ENCODE measurements at places on chromosomes 3 and 15. TPM values are rescaled to one million over a fixed set of nuclear protein-coding genes. Genes with fewer than 3 reads are reported as not detected.

AGTR1 gene
- total RNA-seq = 7.4 TPM

FAH gene
- total RNA-seq = 56.4 TPM

BUB1B gene
- total RNA-seq = 4.6 TPM

ANKDD1A gene
- total RNA-seq = 6.3 TPM

FGD5 gene
- 25.4 TPM for total RNA-seq

ACKR2 gene
- 7.9 TPM for total RNA-seq

SOX14 gene
- total RNA-seq = not detected

DNA sequence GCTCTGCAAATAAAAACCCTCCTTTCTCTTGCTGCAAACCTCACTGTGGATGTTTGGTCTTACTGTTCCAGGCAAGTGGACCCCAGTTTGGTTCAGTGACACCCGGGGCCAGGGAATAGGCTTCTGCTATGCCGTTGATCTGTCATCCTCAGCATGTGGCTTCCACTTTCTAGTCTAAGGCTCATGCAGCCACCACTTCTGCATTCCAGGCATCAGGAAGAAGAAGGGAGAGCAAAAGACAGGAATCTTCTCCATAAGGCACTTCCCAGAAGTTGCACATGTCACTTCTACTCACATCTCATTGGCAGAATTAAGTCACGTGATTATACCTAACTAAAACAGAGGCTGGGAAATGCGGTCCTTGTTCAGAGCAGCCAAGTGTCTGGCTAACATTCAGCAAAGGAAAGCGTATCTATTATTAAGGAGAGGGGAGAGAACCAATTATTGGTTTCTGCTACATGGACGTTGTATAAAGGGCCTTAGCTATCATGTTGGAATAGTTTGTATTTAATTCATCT, 173.6 kb upstream of the PFN2 start:
- H3K27me3 ChIP-seq = no peaks in the 10 kb centered on the region
- no peaks in the 10 kb centered on the region for H3K4me1 ChIP-seq
- H3K36me3 ChIP-seq = no peaks in the 10 kb centered on the region
- H3K27ac ChIP-seq = no peak overlapping the region
- H3K4me3 ChIP-seq = no peak overlapping the region

- no peaks in the 10 kb centered on the region for H3K27me3 ChIP-seq
- H3K27ac ChIP-seq = no peak overlapping the region
- no peak overlapping the region for H3K4me3 ChIP-seq
Observed at GRCh38 chr3:47540281-47540680, 26.8 kb upstream of the ELP6 start.

GRCh38 chr3:144055604-144056003, 84.0 kb downstream of the DIPK2A start:
- H3K36me3 ChIP-seq = no peaks in the 10 kb centered on the region
- no peak for DNase-seq
- H3K4me3 ChIP-seq = no peak overlapping the region
- no peak overlapping the region for H3K27ac ChIP-seq
- H3K4me1 ChIP-seq = no peaks in the 10 kb centered on the region

- DNase-seq = no peak
- peak overlapping the region; percentile 28 for H3K27ac ChIP-seq
- H3K36me3 ChIP-seq = no peaks in the 10 kb centered on the region
- H3K4me3 ChIP-seq = no peak overlapping the region
- H3K4me1 ChIP-seq = no peaks in the 10 kb centered on the region
Observed at GRCh38 chr3:124812291-124813265, 74.6 kb downstream of the ITGB5 start.

DNA sequence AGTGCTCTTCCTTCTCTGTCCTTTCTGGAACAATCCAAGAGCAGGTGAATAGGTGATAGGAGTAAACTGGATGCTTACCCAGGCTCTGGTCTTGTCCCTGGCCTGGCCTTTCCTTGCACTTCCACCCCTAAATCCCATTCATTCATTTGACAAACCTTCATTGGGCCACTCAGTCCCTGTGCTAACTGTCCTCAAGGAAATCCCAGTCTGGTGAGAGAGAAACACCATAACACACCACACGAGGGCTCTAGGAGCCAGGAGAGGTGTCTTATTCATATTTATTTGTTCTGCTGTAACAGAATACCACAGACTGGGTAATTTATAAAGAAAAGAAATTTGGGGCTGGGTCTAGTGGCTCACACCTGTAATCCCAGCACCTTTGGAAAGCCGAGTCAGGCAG, 22.8 kb downstream of the EFCC1 start:
- peaks cover 45% of the 10 kb centered on the region for H3K4me1 ChIP-seq
- H3K27me3 ChIP-seq = no peaks in the 10 kb centered on the region
- no peaks in the 10 kb centered on the region for H3K36me3 ChIP-seq
- no peak for DNase-seq
- H3K4me3 ChIP-seq = no peak overlapping the region
- no peak overlapping the region for H3K27ac ChIP-seq

GRCh38 chr15:23801881-23802280, 114.8 kb upstream of the NDN start:
- H3K27ac ChIP-seq = no peak overlapping the region

- H3K4me1 ChIP-seq = no peaks in the 10 kb centered on the region
- H3K27ac ChIP-seq = no peak overlapping the region
- no peaks in the 10 kb centered on the region for H3K36me3 ChIP-seq
Observed at GRCh38 chr3:156183396-156183795, 63.0 kb downstream of the KCNAB1 start.

DNA sequence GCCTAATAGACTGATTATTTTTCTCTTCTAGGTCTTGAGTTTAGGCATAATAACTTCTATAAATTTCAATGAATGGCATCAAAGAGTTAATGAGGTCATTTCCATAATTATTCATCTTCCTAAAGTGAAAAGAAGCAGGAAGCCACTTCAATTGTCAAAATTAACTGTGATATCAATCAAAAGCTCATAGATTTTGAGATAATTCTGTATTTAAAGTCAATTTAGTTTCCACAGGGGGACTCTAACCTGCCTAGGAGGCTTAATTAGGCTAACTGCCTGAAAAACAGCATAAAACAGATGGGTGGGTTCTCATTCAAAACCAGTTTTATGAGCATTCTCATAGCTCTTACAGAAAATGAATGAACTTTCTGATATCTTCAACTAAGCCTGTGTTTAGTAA, 177.8 kb downstream of the OTOL1 start:
- no peaks in the 10 kb centered on the region for H3K36me3 ChIP-seq
- no peaks in the 10 kb centered on the region for H3K27me3 ChIP-seq
- no peak for DNase-seq
- no peak overlapping the region for H3K4me3 ChIP-seq
- H3K4me1 ChIP-seq = no peaks in the 10 kb centered on the region

- H3K27ac ChIP-seq = peak overlapping the region; percentile 39
- peaks cover 21% of the 10 kb centered on the region for H3K4me1 ChIP-seq
- peak; percentile 8 for DNase-seq
- no peak overlapping the region for H3K4me3 ChIP-seq
- no peaks in the 10 kb centered on the region for H3K27me3 ChIP-seq
Observed at GRCh38 chr15:90075420-90076289, 26.6 kb downstream of the IDH2 start.

- H3K4me3 ChIP-seq = no peak overlapping the region
- H3K27me3 ChIP-seq = no peaks in the 10 kb centered on the region
- no peaks in the 10 kb centered on the region for H3K4me1 ChIP-seq
- H3K36me3 ChIP-seq = no peaks in the 10 kb centered on the region
- no peak for DNase-seq
Observed at GRCh38 chr3:111594205-111594604, 941 bp downstream of the ZBED2 start.

DNA sequence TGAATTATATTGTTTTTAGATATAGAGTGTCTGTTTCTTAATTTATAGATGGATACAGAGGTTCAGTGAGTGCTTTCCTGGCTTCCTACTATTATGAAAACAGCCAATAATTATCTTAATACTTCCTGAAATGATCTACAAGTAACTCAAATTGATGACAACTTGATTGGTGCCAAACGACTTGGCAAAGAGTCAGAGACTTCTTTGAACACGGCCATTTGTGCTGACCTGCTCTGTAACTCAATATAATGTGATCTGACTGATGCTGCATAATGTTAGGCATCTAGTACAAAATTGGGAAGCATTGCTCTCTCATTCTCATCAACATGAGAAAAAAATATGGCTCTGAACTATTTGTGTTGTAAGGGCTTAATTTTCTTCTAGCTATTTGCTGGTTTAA, 193.9 kb downstream of the DIPK2A start:
- no peaks in the 10 kb centered on the region for H3K36me3 ChIP-seq
- no peak for DNase-seq
- no peaks in the 10 kb centered on the region for H3K4me1 ChIP-seq
- no peaks in the 10 kb centered on the region for H3K27me3 ChIP-seq

- no peaks in the 10 kb centered on the region for H3K36me3 ChIP-seq
- H3K27me3 ChIP-seq = no peaks in the 10 kb centered on the region
- no peak for DNase-seq
- H3K4me1 ChIP-seq = no peaks in the 10 kb centered on the region
Observed at GRCh38 chr3:127206154-127206553, 13.2 kb downstream of the PRR23E start.

DNA sequence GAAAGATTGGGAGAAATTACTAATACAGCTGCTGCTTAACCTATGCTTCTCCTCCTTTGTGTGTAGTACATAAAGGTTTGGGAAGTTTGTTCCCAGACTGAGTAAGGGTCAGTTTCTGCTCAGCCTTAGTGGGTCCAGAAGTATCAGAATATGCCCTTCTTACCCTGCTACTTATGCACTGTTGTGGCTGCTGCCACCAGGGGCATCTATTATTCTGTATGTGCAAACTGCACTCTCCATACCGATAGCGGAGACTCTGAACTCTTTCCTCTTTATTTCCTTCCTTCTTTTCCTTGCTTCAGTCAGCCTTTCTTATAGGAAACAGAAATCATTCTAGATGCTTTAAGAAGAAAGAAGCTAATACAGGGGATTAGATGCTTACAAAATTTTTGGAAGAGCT, 4.0 kb downstream of the NEDD4 start:
- DNase-seq = no peak
- no peak overlapping the region for H3K4me3 ChIP-seq
- no peaks in the 10 kb centered on the region for H3K36me3 ChIP-seq
- no peak overlapping the region for H3K27ac ChIP-seq
- peaks cover 13% of the 10 kb centered on the region for H3K4me1 ChIP-seq

- peak overlapping the region; percentile 93 for H3K27ac ChIP-seq
- no peak for DNase-seq
- no peaks in the 10 kb centered on the region for H3K27me3 ChIP-seq
- peak overlapping the region; percentile 66 for H3K4me3 ChIP-seq
- H3K36me3 ChIP-seq = peaks cover 21% of the 10 kb centered on the region
Observed at GRCh38 chr3:119239206-119239820, 1.4 kb downstream of the B4GALT4 start.

GRCh38 chr15:57600197-57600596, 8.5 kb downstream of the MYZAP start:
- H3K36me3 ChIP-seq = no peaks in the 10 kb centered on the region
- no peak overlapping the region for H3K4me3 ChIP-seq
- DNase-seq = no peak
- no peaks in the 10 kb centered on the region for H3K4me1 ChIP-seq
- no peak overlapping the region for H3K27ac ChIP-seq

DNA sequence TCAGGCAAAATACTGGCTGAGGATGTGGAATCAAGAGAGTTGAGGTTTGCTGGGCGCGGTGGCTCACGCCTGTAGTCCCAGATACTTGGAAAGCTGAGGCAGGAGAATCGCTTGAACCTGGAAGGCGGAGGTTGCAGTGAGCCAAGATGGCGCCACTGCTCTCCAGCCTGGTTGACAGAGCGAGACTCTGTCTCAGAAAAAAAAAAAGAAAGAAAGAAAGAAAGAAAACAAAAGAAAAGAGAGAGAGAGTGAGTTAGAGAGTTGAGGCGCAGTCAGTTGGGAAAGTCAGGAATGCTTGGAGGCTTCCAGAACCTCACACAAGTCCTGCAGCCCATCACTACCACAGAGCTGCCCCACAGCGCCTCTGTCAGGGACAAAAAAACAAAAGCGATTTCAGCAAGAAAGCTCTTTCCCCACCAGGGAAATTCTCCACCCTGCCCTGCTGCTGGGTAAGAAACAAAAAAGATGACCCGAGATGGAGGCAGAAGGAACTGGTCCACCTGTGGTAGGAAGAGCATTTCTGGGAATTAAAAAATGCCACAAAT, 13.8 kb downstream of the HDC start:
- H3K4me3 ChIP-seq = no peak overlapping the region
- no peak overlapping the region for H3K27ac ChIP-seq
- no peak for DNase-seq

DNA sequence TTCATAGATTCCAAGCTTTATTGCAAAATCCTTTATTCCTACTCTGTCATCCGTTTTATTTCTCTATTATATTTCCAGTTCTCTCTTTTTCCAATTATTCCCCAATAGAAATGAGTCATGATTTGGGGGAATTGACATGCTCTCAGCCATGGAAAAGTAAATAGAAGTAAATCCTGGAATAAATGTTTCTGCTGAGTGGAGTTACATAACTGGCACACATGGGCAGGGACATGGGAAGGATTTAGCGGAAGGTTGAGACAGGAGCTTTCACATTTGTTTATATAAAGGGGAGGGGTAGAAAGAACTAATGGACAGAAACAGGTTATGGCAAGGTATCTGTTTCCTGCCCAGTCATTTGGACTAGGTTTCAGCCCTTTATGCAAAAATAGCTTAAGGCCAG, 221.6 kb downstream of the PLOD2 start:
- no peaks in the 10 kb centered on the region for H3K27me3 ChIP-seq
- H3K4me1 ChIP-seq = no peaks in the 10 kb centered on the region
- H3K27ac ChIP-seq = no peak overlapping the region

DNA sequence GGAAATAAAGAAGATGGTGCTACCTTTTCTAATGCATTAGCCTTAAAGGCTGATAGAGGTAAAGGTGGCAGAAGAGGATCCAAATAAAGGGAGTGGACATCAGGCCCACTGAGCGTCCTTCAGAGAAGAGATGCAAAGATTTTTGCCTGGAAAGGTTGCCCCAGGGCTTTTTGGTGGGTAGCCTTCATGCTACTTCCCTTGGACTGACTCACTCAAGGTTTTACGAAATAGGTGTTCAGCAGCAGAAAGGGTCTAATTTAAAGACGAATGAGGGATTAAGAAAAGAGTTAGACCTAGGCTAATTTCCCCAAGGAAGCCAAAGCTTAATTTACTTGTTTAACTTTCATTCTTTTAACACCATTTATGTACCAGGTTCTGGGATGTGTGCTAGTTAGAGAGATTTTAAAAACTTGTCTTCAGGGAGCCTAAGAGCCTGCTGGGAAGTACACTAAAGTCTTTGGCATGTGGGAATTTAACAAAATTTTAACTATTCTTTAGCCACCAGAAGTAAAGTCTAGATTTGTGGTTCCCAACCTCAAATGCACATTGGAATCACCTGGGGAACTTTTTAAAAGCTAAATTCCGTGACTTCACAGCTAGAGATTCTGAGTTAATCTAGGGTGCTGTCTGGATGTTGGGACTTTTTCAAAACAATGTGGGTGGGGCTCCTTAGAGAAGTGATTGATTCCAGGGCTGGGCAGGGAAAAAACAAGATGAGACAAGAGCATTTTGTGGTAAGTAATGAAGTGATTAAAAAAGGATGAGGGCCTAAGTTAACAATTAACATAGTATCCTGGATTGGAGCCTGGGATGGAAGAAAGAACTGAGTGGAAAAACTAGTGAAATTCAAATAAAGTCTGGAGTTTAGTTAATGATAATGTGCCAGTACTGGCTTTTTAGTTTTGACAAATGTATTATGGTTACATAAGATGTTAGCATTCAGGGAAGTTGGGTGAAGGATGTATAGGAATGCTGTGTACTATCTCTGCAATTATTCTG, 3.4 kb downstream of the IL20RB start:
- H3K4me3 ChIP-seq = no peak overlapping the region
- H3K27ac ChIP-seq = no peak overlapping the region
- DNase-seq = no peak
- H3K4me1 ChIP-seq = no peaks in the 10 kb centered on the region
- no peaks in the 10 kb centered on the region for H3K36me3 ChIP-seq
- H3K27me3 ChIP-seq = no peaks in the 10 kb centered on the region

GRCh38 chr3:146469150-146470017, at the start of gene PLSCR2:
PLSCR2 (minus strand) TSS chr3:146469561; CDS start chr3:146459904, 9,657 bp downstream.
- DNase-seq = peak; percentile 86
- H3K36me3 ChIP-seq = no peaks in the 10 kb centered on the region
- peak within 1 kb of the TSS; percentile 60 for H3K4me3 ChIP-seq
- H3K4me1 ChIP-seq = no peaks in the 10 kb centered on the region
- peak within 1 kb of the TSS; percentile 78 for H3K27ac ChIP-seq
